ENCODE measurements at places on chromosomes 5 and 9.
A peak's percentile ranks its signal among the peaks of the same experiment; 100 is the strongest.

GRCh38 chr5:109788596-109788995 lies 98.9 kb downstream of the MAN2A1 start:
- no peak for DNase-seq

- no peak for DNase-seq
Measured at GRCh38 chr9:137676998-137677397, 58.2 kb downstream of the EHMT1 start.

DNA sequence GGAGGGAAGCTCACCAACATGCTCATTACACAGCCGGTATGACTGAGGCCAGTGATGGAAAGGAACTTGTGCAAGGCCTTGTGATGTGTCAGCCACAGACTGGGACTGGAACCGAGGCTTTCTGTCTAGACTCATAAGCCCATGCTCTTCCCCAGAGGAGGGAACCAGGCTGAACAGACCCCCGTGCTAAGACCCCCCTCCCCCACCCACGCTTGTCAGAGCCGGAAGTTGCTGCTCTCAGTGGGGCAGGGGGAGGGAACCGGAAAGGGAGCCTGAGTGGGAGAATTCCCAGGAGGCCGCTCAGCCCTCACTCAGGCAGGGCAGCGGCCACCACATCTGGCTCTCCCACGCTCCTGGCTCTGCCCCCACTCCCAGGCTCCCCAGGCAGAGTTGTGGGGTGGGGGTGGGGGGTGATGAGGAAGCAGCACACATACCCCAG lies 4.1 kb upstream of the PDGFRB start:
- no peak for DNase-seq

- DNase-seq = no peak
Measured at GRCh38 chr9:93698140-93698908, 121.9 kb downstream of the PHF2 start.

DNA sequence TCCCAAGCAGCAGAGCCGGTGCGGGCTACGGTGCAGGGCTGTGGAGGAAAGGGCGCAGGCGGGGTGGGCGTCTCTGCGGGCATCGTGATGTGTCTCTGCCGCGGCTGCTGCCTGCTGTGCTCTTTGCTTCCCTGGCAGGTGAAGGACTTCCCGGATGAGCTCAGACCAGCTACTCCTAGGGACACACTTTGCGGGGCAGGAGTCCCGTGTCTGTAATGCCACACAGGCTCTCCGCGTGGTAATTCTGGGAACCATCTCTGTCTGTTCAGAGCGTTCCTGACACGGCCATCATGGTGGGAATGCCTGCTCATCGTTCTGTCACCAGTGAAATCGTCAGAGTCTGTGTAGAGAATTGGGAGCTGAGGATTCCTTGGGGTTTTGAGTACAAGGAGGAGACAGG lies 235.5 kb downstream of the FANCC start:
- no peak for DNase-seq

GRCh38 chr9:130129432-130130061 lies 42.7 kb upstream of the NCS1 start:
- DNase-seq = peak; percentile 27

DNA sequence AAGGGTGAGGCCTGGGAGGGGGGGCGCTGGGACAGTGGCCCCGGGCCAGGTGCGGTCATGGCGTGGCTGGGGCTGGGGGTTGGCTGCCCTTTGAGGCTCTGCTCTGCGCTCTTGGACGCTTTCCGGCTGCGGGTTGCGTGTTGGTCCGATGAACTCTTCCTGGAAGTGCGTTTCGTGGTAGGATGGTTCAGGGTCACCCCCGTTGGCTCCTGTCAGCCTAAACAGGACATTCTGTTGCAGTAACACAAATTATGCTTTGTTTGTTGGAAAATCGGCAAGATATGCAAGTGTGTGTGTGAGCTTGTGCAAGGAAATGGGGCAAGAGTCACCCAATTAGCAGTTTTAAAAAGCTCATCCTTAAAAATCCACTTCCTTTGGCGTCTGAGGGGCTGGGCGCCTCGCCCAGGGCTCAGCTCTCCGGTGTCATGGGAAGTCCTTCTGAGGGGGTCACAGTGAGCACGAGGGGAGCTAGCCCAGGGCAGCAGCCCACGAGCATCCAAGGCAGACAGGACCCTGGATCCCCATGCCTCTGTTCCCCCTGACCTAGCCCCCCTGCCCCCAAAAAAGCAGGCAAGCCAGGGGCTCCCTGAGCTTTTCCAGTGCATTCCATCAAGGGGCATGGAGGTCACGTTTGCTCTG lies 22.2 kb upstream of the RNU6ATAC start:
- DNase-seq = no peak

DNA sequence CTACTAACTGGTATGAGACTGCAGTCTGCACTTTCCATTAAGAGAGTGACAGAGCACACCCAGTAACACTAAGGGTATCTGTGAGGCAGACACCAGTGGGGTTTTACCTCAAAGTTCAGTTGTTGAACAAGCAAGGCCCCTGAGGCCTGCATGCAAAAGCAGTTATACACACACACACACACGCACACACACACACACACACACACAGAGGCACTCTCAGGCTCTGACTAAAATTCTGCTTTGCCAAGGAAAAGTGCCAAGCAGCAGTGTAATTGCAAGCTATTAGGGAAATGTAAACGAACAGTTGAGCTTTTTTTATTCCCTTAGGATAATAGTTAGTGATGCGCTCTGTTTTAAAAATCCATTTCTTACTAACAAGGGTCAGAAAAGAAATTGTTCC lies 377.1 kb downstream of the SPOCK1 start:
- DNase-seq = no peak

DNA sequence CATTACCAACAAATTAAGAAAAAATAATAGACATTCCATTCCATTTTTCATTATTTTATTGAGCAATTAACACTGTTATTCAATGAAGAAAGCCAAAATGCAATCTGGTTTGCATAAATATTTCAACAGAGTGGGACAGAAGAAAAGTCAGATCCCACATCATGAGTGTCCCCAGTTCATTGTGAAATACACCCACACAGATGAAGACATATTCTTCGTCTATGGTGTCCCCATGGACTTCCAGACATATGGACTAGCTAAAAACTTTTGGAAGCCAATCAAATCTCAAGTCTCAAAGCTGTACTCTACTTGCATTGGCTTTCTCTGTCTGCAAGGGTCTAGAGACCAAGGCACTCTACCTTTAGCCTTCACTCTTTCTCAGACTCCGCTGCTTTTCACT lies 194.3 kb downstream of the SEMA5A start:
- DNase-seq = no peak

- DNase-seq = no peak
Measured at GRCh38 chr5:130692770-130693169, 472.3 kb downstream of the HINT1 start.

DNA sequence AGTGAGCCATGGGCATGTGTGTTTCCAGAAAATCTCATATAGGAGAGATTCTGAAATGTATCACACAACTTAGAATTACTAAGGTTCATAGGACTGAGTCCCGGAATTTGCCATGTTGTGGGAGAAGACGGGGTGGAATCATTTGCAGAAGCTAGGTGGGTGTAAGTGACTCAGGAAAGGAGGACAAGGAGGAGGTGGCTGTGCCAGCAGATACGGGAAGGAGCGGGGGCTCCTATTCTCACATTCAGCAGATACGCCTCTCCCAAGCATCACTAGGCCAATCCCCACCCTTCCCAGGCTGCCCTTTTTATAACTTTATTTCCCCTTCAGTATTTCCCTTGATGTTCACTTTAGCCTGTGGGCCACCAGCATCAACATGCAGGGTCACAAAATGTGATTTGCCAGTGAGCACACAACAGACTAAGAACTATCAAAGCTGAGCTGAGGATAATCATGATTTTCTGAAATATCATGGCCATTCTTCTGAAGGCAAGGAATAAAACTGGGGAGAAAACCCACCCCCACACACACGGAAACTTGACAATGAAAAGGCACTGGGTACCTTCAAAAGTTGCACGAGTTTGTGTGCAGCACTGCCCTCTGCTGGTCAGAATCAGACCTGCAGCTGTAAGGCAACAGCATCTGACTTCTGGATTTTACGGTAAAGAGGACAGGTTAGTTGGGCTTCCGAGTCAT lies 133.2 kb downstream of the MTX3 start:
- peak; percentile 65 for DNase-seq

GRCh38 chr5:115594128-115595047 lies 7.9 kb downstream of the TICAM2 start:
- DNase-seq = no peak

DNA sequence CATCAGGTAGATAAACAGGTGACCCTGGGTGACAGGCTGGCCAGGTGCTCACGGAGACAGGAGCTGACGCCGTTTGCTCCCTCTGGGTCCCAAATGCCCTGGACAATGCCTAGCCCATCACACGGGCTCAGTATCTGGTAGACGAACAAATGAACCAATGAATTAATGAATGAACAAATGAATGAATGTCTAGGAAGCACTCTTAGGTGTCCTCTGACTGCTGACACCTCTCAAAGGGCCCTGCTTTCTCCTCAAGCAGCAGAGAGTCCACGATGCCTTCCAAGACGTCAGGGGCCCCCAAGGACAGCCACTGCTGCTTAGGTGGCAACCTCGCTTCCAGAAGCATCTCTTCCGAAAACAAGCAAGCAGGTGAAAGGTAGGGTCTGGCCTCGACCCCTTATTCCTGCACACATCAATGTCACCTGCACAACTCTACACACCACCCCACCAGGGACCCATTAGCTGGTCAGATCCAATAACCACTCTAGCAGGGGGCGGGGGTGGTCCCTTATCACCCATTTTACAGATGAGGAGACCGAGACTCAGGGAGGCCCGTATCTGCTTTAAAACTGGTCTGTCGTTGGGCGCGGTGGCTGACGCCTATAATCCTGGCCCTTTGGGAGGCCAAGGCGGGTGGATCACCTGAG lies 45.2 kb downstream of the VAV2 start:
- DNase-seq = no peak

DNA sequence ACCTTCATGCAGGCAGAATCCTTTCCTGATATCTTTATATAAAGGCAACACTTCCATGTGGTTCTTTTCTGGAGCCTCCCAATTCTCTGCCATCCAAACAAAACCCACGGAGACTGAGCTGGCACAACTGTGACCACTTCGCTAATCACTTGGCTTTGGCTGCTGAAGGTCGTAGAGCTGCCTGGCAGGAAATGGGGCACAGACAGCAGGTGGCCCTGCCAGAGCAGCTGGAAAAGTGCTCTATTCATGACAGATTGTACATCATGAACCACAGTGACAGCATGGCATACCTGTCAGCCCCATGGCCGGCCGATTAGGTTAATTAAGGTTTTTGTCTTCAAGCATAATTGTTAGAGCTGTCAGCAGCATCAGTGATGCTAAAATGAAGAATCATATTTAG lies 141.9 kb upstream of the ANKRD55 start:
- DNase-seq = no peak

GRCh38 chr9:30349526-30350513 lies 2034.6 kb upstream of the ACO1 start:
- no peak for DNase-seq

GRCh38 chr5:173741729-173742431 lies 125.4 kb upstream of the BOD1 start:
- DNase-seq = no peak

DNA sequence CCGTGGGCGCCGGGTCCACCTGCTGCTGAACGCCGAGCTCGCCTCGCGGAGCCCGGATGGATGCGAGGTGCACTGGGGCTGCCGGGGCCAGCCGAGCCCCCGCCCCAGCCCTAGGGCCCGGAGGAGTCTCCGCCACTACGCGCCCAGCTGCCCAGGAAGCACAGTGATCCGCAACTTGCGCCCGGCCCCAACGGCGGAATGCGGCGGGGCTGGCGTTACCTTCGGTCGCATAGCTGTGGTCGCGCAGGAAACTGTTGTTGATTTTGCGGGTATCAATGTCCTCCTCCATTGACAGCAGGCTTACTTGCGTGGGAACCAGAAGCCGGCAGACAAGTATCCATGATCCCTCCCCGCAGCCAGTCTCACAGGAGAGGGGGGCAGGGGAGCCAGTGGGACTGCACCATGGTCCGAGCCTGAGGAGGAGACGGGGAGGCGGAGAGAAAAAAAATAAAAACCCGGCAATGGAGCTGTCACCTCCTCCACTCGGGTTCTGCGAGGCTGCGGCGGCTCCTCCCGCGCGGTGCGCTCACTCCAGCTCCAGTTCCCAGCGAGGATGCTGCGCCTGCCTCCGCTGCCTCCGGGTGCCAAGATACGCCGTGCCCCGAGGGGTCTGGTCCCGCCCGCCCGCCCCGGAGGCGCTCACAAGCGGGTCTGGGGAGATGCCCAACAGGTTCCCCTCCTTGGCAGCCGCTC lies 628 bp downstream of the PPP2R2B start:
- no peak for DNase-seq

- DNase-seq = peak; percentile 60
Measured at GRCh38 chr9:136342181-136343120, 15.1 kb downstream of the GPSM1 start.

GRCh38 chr9:128153947-128154695 lies 4.9 kb downstream of the LCN2 start:
- DNase-seq = no peak

DNA sequence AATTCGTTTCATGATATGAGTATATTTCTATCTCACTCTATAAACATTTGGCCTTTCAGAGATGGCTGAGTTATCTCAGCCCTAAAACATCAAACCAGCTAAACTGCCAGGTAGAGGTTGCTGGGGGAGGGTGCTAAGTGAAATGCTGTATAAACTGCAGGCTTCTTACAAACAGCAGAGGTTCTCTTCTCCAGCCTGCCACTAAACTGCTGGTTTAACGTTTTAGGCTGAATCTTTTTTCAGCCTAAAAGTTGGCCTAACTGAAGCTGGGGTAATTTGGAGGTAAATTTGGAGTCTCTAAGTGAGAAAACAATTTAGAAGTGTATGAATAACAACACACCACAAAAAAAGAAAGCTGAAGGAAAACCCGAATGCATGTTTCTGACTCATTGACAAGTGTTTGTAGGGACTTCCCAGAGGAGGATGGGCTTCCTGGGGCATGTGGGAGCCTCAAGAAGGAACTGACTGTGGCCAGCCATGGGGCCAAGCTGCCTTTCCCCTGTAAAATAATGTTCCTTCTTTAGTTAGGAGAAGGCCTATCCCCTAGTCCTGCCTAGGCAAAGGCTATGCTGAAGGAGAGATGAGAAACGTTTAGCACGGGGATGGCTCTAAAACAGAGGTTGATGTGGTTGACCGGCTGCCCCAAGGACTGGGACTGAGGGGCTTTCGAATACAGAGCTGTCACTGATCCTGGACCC lies 44.3 kb downstream of the SLC28A3 start:
- DNase-seq = peak; percentile 36

DNA sequence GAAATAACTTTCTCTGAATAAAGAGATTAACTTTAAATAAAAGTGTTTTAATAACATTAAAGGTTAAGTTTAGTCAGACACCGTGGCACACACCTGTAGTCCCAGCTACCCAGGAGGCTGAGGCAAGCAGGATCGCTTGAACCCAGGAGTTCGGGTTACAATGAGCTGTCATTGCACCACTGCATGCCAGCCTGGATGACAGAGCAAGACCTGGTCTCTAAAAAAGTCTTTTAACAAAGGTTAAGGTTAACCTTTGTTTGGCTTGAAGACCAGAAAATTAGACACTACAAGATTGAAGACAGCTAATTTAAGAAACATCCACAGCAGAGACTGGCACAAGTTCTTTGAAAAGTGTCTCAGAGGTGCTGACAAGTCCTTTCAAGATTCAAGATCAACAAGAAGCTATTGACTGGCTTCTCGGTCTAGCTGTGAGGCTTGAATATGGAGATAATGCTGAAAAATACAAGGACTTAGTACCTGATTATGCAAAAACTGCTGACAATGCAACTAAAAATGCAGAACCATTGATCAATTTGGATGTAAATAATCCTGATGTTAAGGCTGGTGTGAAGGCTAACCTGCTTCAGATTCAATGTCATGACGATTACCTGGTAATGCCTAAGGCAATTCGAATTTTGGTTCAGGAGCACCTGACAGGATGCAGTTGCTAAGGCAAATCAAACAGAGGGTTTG lies 48.8 kb downstream of the FAM81B start:
- DNase-seq = no peak

- DNase-seq = no peak
Measured at GRCh38 chr9:73116031-73116430, 35.6 kb upstream of the ANXA1 start.

GRCh38 chr5:154271466-154271865 lies 80.9 kb downstream of the GALNT10 start:
- no peak for DNase-seq
